Breast epithelium (tissue), 4 donors: ENCODE measurements at places on chromosomes 2 and 18. TPM values are rescaled to one million over a fixed set of nuclear protein-coding genes. Genes with fewer than 3 reads are reported as not detected.
A peak's percentile ranks its signal among the peaks of the same experiment; 100 is the strongest.

DNA sequence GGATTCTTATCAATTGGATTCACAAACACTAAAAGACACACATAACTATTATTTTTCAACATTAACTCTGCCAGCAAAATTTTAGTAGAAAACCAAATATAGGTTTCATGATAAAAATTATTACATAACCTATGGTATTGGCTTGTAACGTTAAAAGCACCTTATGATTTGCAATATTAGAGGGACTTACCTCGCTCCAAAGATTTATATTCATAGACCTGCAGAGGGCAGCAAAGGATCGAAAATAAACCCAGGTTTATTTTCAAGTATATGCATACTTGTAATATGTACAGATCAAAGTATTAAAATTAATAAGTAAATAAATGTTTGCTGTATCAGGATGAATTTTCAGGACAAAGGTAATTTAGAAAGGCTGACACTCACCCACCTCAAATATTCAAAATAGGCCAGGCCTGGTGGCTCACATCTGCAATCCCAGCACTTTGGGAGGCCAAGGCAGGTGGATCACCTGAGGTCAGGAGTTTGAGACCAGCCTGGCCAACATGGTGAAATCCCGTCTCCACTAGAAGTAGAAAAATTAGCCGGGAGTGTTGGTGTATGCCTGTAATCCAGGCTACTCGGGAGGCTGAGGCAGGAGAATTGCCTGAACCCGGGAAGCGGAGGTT, 45.3 kb downstream of the LRPPRC start:
- peaks cover 7% of the 10 kb centered on the region for H3K36me3 ChIP-seq
- H3K27me3 ChIP-seq, result no peaks in the 10 kb centered on the region
- H3K27ac ChIP-seq, result no peak overlapping the region
- no peak overlapping the region for H3K4me3 ChIP-seq
- H3K4me1 ChIP-seq, result no peaks in the 10 kb centered on the region

DNA sequence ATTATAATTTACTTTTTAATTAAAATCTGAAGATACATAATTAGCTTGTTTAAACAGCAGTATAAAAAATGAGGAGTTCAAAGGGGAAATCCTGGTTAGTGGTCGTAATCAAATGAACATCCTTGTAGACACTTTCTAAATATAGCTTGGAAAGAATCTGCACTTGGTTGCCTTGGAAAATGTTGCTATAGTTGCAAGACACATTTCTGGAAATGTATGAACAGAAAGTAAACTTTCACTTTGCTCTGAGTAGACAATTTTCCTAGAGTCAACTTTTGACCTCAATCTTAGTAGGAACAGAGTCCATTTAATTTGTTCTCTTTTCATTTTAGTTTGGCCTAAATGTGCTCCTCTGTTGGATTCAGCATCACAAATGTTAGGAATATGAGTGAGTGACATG, 38.3 kb downstream of the GCA start:
- no peaks in the 10 kb centered on the region for H3K27me3 ChIP-seq
- DNase-seq, result no peak
- H3K4me1 ChIP-seq, result no peaks in the 10 kb centered on the region
- H3K36me3 ChIP-seq, result no peaks in the 10 kb centered on the region
- H3K4me3 ChIP-seq, result no peak overlapping the region

VIT gene
- total RNA-seq, result 136 TPM

DNA sequence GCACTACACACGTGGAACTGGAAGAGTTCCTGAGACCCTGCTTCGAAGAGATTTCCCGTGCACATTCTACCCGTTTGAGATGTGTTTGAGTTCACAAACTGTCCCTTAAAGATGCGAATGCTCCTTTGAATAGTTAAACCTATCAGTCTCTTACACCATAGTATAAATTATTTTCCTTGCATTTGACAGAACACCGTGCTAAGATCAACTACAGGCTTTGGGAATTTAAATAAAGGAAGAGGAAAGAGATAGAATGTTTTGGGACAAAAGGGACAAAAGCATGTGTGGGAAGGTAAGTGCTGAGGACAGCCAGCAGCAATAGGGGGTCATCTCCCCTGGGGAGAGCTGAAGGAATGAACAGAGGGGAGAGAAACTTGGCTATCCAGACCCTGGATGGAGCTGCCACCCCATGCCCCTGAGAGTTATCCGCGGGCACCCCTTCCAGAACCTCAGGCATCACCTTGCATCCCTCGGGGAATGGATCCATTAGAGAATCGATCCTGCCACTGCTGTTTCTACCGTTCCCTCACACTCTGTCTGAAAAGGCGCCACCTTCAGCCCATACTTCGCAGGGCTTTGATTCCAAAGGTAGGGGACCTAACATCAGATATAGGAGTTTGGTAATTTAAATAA, 888 bp upstream of the ADCY3 start:
- no peak for DNase-seq
- no peaks in the 10 kb centered on the region for H3K27me3 ChIP-seq
- H3K4me1 ChIP-seq, result peaks cover 9% of the 10 kb centered on the region

SERPINB12 gene
- total RNA-seq, result not detected

DSC1 gene
- total RNA-seq, result not detected

- H3K27me3 ChIP-seq, result no peaks in the 10 kb centered on the region
- no peak overlapping the region for H3K4me3 ChIP-seq
- DNase-seq, result no peak
- no peak overlapping the region for H3K27ac ChIP-seq
Measured at GRCh38 chr2:106299696-106300095, 105.6 kb upstream of the UXS1 start.

- no peak for DNase-seq
- no peaks in the 10 kb centered on the region for H3K36me3 ChIP-seq
- no peaks in the 10 kb centered on the region for H3K4me1 ChIP-seq
- peak overlapping the region; percentile 49 for H3K27ac ChIP-seq
Measured at GRCh38 chr2:173218326-173219056, 136.2 kb upstream of the CDCA7 start.

DNA sequence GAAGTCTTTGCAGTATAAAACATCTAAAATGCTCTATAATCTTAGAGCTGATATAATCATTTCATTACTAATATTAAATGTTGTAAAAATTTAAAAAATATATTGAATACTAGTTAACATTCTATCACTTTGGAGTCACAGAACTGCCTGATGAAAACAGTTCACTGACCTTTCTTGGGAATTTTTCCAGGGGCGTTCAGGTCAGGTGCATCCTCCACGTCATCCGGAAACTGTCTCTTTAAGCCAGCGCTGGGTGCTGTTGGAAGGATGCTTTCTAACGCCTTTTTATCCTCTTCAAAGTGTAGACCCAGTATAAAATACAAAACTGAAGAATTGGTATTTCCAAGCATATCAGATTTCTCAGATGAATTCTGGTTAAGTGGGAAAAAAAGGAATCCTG, 22.8 kb downstream of the LONRF2 start:
- peaks cover 6% of the 10 kb centered on the region for H3K36me3 ChIP-seq
- H3K27me3 ChIP-seq, result no peaks in the 10 kb centered on the region
- H3K27ac ChIP-seq, result no peak overlapping the region
- no peaks in the 10 kb centered on the region for H3K4me1 ChIP-seq
